ENCODE measurements at places on chromosomes 5 and 9.

- no peak for DNase-seq
Observed at GRCh38 chr9:70049672-70050271, 6.1 kb downstream of the MAMDC2 start.

GRCh38 chr5:154390746-154391359, 54.9 kb upstream of the SAP30L start:
- DNase-seq = no peak

DNA sequence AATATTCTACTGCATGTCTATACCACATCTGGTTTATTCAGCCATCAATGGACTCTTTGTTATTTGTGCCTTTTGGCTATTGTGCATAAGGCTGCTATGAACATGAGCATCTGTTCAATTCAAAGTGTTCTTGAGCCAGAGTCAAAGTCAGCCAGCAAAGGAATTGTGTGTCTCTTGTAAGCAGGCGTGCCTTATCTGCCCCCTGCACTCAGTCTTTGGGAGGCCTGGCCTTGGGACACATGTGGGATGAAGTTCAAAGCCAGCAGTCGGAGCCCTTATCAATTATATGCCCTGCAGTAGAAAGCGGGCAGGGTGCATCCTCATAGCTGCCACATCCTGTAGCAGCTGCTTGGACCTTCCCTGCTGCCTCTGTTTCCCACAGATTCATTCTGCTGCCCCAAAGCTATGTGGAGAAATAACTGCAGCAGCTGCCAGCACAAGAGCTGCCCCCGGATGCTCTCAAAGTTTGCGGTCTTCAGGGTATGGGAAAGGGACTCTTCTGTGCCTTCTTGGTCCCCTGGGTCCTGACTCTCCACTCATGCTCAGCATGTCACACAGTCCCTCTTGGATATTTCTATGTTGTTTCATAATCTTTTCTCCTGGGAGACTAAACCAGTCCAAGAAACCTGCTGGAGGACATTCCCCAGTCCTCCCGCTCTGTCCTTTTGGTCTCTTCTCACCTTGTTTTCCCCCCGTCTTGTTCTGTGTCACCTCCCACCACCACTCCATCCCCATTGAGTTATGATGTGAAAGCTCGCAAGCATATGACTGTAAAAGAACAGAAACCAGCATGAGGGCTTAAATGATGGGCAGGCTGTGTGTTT, 35.9 kb downstream of the STOM start:
- no peak for DNase-seq

DNA sequence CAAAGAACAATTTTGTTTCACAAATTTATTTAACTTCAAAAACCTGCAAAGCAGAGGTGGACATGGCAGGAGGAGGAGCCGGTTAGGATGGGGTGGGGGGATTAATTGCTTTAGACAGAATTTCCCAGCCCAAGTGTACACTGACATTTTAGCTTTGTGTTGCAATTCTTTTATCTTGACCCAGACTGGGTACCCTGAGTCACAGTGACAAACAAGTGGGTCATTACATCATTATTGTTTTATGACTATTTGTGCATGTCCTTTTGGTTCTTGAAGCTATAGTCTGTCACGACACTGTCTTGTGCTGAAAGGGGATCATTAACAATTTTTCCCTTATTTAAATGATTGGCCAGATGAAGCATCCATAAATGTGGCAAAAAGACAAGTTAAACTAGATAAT, 84.5 kb upstream of the VCAN start:
- no peak for DNase-seq

DNA sequence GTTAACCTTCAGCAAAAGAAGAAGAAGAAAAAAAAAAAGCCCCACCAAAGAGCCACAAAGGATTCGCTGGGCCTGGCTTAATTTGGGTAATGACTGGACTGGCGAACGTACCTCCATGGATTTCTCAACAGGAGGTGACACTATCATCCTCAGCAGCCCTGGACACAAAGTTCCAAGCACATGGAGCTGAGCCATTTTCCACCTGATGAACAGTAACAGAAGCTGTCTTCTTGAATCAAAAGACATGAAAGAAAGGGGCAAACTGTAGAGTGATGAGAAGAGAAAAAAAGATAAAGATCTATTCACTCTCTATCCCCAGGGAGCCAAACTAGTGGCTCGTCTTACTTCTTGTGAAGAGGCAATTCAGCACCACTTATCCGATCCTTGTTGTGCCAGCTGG, 150.2 kb upstream of the TRPM3 start:
- DNase-seq = no peak

- no peak for DNase-seq
Observed at GRCh38 chr5:170552621-170553115, 48.8 kb downstream of the KCNIP1 start.

DNA sequence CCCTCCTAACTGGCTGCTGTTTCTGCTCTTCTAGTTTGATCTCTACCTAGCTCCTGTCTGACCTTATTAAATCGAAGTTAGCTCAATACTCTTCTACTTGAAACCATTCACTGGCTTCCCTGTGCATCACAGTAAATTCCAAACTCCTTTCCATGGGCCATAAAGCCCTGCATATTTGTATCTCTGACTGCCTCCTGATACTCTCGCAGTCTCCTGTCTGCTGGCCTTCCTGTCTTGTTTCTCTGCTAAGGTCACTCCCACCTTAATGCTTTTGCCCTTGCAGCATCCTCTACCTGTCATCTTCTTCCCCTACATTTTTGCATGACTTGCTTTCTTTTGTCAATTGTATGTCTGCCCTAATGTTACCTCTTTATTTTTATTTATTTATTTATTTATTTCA, 44.8 kb downstream of the SNCAIP start:
- no peak for DNase-seq

DNA sequence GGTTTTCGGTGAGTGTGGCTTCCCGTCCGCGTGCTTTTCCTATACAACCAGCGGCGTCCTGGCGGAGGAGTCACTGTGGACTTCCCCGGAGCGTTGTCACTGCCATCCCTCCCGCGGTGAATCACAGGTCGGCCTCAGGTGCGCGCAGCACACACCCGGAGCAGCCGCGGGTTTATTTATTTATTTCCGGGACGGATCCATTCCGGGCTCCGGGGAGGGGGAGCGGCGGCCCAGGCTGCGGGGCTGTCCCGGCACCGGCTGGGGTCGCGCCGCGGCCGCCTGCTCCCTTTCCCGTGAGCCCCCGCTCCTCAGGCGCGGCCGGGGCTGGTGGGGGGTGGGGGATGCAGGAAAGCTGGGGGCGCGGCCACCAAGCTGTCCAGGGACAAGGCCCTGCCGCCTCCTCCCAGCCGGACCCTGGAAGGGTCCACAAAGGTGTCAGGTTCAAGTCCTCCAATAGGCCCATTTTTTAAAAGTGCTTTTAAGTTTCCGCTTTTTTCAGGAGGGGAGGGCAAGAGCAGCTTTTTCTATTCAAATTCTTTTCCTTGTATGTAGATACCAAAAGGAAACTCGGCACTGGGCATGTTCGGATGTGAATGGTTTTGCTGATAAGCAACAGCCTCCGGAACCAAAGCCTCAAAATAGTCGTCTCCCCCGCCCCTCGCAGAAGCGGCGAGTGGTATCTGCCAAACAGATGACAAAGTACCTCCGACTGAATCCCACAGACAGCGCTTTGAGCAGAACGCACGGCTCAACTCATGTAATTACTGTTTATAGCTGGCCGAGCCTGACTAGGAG, 192.5 kb downstream of the CD180 start:
- peak; percentile 92 for DNase-seq

- DNase-seq = peak; percentile 25
Observed at GRCh38 chr5:54895816-54896341, 89.5 kb downstream of the ESM1 start.

GRCh38 chr5:77642738-77643653, 4.5 kb upstream of the OTP start:
- DNase-seq = no peak

DNA sequence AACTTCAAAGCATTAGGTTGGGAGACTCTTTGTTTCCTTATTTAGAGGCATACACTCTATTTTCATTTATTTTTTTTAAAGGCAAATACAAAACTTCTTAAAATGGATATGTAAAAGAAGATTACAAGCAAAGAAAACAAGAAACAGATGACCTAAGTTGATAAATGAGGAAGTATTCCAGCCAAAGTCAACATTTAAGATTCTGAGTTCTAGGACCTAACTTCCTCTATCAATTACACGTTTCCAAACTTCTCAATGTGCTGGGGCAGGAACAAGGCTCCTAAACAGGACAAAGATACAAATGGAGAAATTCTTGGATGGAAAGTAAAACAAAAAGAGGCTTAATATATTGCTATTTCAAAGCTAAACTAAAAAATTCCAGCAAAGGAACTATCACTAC, 89.5 kb downstream of the TLE1 start:
- DNase-seq = no peak

DNA sequence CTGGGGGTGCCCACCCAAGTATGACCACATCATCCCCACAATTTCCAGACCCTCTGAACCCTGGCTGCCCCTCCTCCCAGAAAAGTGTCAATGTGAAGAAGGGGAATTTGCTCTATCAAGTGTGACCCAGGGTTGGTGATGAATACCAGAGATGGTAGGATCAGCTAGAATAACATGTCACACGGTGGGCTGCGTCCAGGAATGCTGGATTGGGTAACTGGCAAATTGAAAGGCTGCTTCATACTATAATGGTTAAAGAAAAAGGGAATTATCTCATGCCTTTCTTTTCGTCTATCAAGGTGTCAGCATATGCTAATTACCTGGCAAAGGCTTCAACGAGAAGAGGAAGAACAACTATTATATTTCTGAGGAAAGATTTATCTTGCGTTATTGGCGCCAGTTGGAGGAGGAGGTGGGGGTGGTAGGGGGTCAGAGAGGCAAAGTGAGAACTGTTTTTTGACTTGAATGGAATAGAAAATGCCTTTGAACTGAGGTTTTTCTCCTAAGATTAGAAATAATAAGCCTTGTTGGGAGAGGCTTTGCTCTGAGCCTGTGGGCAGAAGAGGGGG, 27.8 kb upstream of the ARAP3 start:
- DNase-seq = no peak

DNA sequence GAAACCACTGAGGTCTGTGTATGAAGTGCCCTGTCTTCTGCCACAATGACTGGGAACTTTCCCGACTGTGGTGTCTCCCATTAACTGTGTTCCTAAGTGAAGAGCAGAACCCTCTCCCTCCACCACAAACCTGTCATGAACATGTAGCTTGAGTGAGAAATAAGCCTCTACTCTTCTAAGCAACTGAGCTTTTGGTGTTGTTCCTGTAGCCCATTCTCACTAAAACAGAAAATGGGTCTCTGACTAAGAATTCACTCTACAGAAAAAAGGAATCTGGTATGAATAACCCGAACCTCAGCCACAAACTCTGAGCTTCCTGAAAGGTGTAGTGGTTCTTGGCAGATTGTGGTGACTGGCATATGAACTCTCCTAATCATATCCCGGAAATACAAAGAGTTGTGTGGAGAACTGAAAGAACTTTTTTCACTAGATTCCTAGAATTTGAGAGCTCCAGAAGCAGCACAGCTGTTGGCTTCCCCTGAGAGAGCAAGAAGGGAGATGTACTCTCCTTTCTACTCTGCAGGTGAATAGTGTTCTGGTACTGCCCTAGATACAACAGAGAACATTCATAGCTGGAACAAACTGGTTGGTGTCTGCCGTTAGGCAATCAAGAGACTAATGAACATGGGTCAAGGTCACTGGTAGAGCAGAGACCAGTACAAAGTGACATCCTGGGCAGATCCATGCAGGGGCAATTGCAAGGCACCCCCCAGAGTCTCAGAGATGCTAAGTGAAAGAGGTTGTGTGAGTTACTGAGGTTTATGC, 283.8 kb downstream of the PDE4D start:
- DNase-seq = no peak

GRCh38 chr5:61332851-61333320, 828 bp downstream of the ZSWIM6 start:
- peak; percentile 24 for DNase-seq

DNA sequence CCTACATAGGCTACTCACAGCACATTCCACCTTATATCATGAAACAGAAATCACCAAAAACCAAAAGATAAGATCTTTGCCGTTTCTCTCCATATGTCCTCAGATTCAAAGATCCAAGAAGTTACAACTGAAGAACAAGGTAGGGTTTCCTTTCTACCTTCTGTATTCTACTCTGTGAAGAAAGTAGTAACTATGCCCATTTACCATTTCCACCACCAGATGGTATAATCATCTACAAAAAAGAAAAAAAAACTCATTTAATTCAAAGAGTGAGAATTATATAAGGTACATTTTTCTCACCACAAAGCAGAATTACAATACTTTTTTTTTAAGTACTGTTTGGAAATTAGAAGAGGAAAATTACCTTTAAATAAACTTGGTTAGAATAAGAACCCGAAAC, 172.6 kb upstream of the PTGER4 start:
- no peak for DNase-seq

DNA sequence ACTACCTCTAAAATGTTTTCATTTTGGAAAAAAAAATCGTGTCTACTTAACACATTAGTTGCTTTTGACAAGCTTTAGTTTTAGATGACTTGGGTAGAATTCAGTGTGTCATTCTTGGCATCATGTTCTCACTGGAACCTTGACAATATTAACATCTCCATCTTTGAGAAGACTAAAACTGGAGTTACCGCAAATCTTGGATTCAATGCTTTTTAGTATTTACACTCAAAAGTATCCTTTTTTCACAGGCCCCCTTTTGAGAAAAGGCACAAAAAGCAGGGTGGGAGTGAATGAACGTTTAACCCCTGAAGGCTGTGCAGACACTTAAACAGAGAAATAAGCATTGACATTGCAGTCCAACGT, 549.1 kb downstream of the CSNK1G3 start:
- no peak for DNase-seq

GRCh38 chr5:119275601-119276173, 80.1 kb upstream of the TNFAIP8 start:
- DNase-seq = no peak

- DNase-seq = no peak
Observed at GRCh38 chr5:28823231-28823630, 1784.8 kb upstream of the CDH9 start.

DNA sequence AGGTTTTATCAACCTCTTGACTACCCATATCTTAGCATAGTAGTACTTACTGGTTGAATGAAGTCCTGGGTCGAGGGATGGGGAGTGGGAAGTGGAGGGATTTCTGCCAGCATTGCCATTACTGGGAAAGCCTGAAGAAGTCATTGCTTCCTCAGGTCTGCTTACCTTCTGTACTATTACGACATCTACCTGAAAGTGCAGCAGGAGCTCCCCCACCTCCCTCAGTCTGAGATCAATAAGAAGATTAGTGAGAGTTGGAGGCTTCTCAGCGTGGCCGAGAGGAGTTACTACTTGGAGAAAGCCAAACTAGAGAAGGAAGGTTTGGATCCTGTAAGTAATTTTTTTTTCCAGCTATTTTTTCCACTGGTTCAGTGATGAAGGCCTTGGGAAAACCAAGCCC, 5.8 kb downstream of the HMGXB3 start:
- no peak for DNase-seq

DNA sequence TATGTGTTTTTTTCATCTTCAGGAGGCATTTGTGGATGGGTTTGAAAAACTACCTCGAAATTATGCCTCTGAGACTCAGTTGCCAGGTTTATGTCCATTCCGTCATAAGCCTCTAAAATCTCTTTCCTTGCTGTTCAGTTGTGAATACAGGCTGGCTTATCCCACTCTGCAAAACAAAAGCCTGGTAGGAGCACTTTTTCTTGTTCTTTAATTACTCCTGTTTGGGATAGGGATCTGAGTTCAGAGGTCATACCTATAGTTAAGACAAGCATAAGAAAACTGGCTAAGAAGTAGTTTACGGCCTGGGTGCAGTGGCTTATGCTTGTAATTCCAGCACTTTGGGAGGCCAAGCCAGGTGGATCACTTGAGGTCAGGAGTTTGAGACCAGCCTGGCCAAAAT, 24.4 kb downstream of the ZNF131 start:
- DNase-seq = no peak
